LHCN-M2 (cell line): ENCODE measurements at places on chromosomes 11 and 22. TPM values are rescaled to one million over a fixed set of nuclear protein-coding genes. Genes with fewer than 3 reads are reported as not detected.

DNA sequence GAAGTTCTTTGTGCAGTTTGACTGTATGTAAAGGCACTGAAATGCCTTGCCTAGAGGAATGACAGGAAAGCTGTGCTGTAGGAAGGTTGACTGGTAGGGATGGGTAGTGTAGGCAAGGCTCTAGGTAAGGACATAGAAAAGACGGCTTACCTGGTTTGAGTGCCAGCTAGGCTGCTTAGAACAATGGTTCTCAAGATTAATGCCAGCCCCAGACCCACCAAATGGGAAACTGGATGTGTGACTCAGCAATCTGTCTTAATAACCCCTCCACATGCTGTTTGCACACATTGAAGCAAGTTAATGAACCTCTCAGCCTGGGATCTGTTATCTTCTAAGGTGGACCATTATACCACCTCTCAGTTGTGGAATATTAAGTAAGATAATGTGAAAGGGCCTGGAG, 3.7 kb downstream of the RPS3 start:
- no peak for DNase-seq

GRCh38 chr11:65355776-65356393, 1.3 kb downstream of the TIGD3 start:
- DNase-seq = peak; percentile 45

DNA sequence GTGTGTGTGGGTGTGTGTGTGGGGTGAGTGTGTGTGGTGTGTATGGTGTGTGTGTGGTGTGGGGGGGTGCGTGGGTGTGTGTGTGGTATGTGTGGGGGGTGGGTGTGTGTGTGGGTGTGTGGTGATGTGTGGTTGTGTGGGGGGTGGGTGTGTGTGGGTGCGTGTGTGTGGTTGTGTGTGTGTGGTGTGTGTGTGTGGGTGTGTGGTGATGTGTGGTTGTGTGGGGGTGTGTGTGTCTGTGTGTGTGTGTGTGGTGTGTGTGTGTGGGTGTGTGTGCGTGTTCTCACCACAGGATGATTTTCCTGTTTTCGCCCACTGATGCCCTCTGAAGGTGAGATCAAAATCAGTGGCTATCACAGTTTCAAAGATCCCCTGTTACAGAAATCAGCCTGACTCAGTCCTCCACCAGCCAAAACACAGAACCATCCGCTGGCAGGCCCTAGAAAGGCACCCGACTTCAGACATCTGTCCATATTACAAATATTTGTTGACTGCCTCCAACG, 24.7 kb downstream of the CPT1A start:
- no peak for DNase-seq

GRCh38 chr22:47678048-47678447, 915.6 kb downstream of the TBC1D22A start:
- DNase-seq = no peak

- DNase-seq = no peak
Observed at GRCh38 chr22:22921575-22921974, 34.0 kb downstream of the IGLL5 start.

DNA sequence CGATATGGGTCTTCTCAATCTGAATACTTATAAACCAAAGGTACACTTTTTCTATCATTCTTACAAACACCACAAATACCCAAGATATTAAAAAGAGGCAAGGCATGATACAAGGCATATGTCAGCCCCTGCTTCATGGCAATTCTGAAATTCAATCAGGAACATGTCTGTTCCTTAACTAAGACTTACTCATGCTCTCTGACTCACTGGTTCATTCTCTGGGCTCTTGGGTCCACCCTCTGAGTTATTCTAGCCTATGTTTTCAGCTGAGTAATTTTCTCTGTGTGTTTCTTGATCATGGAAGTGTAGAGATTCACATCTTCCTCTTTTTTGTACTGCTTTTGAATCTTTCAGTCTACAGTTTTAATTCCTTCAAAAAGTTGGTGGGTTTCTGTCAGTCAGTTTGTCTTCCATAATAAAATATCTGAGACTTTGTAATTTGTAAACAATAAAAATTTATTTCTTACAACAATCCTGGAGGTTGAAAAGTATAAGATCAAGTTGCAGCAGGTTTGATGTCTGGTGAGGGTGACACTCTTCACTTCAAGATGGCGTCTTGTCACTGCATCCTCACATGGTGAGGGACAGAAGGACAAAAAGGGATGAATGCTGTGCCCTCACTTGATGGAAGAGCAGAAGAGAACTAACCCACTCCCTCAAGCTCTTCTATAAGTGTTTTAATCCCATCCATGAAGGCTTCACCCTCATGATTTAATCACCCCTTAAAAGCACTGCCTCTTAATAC, 211.7 kb downstream of the FAM76B start:
- peak; percentile 6 for DNase-seq

Gene YPEL1
- total RNA-seq = 0.38 and 0.80 TPM in 2 replicates

Gene KCNK4
- total RNA-seq = not detected in 2 replicates

Gene KCNJ5
- 0.06 and 0.29 TPM in 2 replicates for total RNA-seq
